ENCODE measurements at places on chromosomes 2 and 18.

- no peak for DNase-seq
These were observed 276.7 kb downstream of the CALCRL start for GRCh38 chr2:187171318-187171717.

GRCh38 chr18:2035056-2035455, 536.2 kb downstream of the METTL4 start:
- no peak for DNase-seq

- DNase-seq = peak; percentile 8
These were observed 139.2 kb downstream of the UBR3 start for GRCh38 chr2:169966454-169966853.

DNA sequence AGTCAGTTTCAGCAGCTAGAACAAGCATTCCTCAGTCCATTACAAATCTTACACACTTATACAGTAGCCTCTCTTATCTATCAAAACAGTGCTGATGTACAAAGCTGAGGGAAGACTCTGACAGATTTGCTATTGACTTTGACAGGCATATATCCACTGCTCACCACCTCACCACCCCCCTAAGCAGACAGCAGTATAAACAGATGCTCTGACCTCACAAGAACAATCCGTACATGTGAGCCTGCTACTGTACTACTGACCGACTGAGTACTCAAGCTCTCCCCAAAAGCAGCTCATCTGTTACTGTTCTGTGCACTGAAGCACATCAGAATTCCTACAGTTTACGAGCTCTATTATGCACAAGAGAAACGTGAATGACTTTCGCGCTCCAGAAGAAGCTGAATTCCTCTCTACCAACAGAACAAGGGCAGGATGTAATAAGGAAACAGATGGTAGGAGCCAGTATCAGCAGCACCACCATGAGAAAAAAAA, 95.6 kb upstream of the PDE1A start:
- DNase-seq = no peak

DNA sequence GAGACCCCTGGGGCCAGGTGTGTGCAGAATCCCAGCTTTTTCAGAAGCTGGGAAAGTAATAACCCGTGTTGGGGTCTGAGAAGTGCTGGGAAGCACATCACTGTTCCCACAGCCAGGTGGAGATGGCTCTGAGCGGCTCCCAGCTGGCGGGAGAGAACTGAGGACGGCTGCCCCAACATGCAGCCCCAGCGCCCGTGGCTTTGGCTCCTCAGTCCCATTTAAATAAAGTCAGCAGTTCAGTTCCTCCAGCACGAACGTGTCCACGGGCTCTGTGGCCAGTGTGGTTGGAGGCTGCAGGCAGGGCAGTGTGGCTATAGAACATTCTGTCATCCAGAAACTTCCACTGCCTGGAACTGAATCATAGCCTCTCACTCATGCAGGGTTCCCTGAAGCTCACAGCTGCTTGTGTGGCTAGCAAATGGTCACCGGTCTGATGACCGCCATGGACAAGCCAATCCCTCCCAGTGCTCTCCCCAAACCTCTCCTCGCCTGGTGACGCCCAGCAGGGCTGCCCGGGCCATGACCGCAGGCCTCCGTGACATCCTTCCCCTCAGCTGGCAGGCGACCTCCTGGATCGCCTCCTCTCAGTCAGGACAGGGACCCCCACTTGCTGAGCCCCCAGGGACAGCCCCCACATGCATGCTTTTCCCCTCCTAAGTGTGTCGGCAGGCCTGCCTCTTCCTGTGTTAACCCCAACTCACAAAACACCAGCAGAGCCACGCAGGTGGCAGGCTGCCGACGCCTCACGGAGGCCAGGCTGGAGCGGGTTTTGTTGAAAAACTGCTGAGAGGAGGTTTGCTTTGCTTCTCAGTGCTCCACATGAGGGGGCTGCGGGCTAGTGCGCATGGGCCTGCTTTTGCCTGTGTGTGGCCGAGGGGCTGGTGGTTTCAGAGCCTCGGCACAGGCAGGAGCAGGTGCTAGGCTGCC, 1.3 kb downstream of the RTP5 start:
- no peak for DNase-seq

DNA sequence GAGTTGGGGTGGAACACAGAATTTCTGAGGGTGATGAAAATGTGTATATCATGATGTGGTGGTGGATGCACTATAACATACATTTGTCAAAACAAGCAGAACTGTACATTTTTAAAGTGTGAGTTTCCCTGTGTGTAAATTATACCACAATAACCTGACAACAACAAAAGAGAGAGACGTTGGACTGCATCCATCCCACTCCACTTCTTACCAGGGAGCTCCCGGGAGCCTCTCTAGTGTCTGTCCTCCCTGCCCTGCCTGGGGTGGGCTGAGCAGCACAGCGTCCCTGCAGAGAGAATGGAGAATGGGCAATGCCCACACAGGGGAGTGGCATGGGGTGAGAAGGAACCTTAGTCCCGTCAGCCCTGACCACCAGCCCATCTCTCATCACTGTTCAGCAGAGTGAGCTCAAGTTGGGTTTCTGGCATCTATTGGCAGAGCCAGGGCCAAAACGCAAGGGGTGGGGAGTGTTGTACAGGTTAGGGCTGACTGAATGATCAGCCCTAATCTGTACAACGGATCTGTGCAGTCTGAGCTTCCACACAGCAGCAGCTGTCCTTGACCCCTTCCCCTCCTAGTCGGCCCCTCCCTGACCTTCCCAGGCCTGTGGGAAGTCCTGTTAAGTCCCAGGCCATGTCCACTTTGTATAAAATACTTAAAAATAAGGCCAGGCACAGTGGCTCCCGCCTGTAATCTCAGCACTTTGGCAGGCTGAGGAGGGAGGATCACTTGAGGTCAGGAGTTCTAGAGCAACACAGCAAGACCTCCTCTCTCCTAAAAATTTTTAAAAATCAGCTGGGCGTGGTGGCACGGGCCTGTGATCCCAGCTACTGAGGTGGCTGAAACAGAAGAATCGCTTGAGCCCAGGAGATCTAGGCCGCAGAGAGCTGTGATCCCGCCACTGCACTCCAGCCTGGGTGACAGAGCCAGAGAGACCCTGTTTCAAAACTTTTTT, 3.3 kb upstream of the PROC start:
- no peak for DNase-seq

DNA sequence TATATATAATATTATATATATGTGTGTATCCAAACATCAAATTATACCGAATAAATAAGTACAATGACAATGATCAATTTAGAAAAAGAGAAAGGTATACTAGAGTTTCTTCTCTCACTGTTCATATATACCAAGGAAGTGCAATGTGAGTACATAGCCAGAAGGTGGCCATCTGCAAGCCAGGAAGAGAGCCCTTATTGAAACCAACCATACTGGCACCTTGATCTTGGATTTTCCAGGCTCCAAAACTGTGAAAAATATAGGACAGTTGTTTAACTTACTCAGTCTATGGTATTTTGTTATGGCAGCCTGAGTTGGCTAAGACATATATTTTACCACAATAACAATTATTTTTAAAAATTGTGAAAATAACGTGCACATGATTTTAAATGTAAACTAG, 1490.2 kb upstream of the SLC39A10 start:
- DNase-seq = peak; percentile 52

- no peak for DNase-seq
These were observed 315.6 kb downstream of the RDH14 start for GRCh38 chr2:18244845-18245244.

- DNase-seq = no peak
These were observed 61.2 kb downstream of the KCNE4 start for GRCh38 chr2:223113161-223113560.

- no peak for DNase-seq
These were observed 39.0 kb upstream of the ZFP36L2 start for GRCh38 chr2:43265421-43265820.

DNA sequence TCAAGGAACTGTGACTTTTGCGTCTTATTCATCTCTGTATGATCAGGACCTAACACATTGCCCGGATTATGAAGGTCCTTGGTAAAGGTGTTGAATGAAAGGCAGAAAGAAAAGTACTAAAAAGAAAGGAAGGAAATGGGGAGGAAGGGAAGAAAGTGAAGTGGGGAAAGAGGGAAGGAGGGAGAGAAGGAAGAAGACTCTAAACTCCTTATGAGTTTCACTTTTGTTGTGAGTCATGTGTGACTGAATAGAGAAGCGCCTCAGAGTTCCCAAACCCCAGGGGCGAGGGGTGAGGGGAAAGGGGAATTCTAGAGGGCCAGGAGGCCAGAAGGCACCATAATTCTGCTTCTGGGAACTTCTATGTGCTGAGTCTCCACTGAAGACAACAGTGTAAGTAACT, 30.9 kb upstream of the OSBPL6 start:
- DNase-seq = no peak

GRCh38 chr2:118319271-118319684, 231.0 kb downstream of the INSIG2 start:
- DNase-seq = no peak

GRCh38 chr2:170886386-170886785, 42.7 kb upstream of the GORASP2 start:
- DNase-seq = no peak

DNA sequence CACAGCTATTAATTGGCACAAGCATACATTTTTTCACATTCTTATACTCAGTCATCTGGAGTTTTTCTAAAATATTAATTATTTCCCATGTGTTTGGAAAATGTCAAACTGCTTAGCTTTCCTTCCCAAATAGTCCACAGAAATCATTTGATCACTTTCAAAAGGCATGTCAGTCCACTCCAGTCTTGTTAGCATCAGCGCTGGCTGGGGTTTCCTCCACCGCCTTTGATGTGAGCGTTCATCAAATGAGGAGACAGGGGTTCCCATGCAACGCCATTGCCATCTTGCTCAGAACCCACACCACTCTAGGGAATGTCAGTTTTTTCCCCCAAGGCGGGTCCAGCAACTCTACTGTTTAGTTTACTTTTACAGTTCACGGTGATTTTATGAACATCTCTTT, 13.1 kb upstream of the RAX start:
- DNase-seq = no peak
